ENCODE measurements at places on chromosomes 5 and 9. TPM values are rescaled to one million over a fixed set of nuclear protein-coding genes. Genes with fewer than 3 reads are reported as not detected.

RBM22 gene
- total RNA-seq, result 25.8 TPM

SLC36A3 gene
- not detected for total RNA-seq

F2R gene
- total RNA-seq, result 5.3 TPM

ROR2 gene
- total RNA-seq, result 12.9 TPM

CARD9 gene
- not detected for total RNA-seq

PCA3 gene
- total RNA-seq, result not detected

SELENOP gene
- 1.5 TPM for total RNA-seq

SAXO1 gene
- not detected for total RNA-seq

PCDHGA11 gene
- total RNA-seq, result 21.7 TPM

ANXA6 gene
- 409 TPM for total RNA-seq

TMEM215 gene
- not detected for total RNA-seq

OTP gene
- not detected for total RNA-seq

GCNT4 gene
- total RNA-seq, result 2.8 TPM

APBA1 gene
- 4.3 TPM for total RNA-seq

TNC gene
- 319 TPM for total RNA-seq

SPRY4 gene
- total RNA-seq, result 12.8 TPM

ZNF483 gene
- total RNA-seq, result 0.25 TPM

STK32A gene
- total RNA-seq, result 1.3 TPM

FOXD1 gene
- 50.0 TPM for total RNA-seq

CDH10 gene
- total RNA-seq, result 1.6 TPM

KCNN2 gene
- not detected for total RNA-seq

SLC6A3 gene
- total RNA-seq, result not detected

UGT3A2 gene
- total RNA-seq, result not detected

IL13 gene
- not detected for total RNA-seq

LCN10 gene
- total RNA-seq, result not detected

CER1 gene
- total RNA-seq, result not detected

RORB gene
- not detected for total RNA-seq

SMIM15 gene
- 39.6 TPM for total RNA-seq

TRIM52 gene
- total RNA-seq, result 7.8 TPM

TTC33 gene
- total RNA-seq, result 8.0 TPM

TSLP gene
- not detected for total RNA-seq

PCSK5 gene
- 3.9 TPM for total RNA-seq

PCDHGA10 gene
- 11.1 TPM for total RNA-seq

CCL27 gene
- total RNA-seq, result not detected

PTGR1 gene
- 74.9 TPM for total RNA-seq

C5orf52 gene
- not detected for total RNA-seq

SPOCK1 gene
- 238 TPM for total RNA-seq

C7 gene
- not detected for total RNA-seq

ADRA1B gene
- total RNA-seq, result 0.32 TPM

OR1J2 gene
- total RNA-seq, result not detected

SLC25A2 gene
- total RNA-seq, result not detected

PDE6A gene
- not detected for total RNA-seq

MAT2B gene
- total RNA-seq, result 63.1 TPM

DRD1 gene
- not detected for total RNA-seq

FGF18 gene
- not detected for total RNA-seq

SLC6A19 gene
- not detected for total RNA-seq

FCN2 gene
- not detected for total RNA-seq

FOXD4 gene
- total RNA-seq, result not detected

C9orf153 gene
- total RNA-seq, result not detected

FGFR4 gene
- total RNA-seq, result not detected

PCDHA1 gene
- total RNA-seq, result not detected

MEF2C gene
- total RNA-seq, result 3.4 TPM

LHX3 gene
- total RNA-seq, result not detected

KIF4B gene
- not detected for total RNA-seq

BHMT2 gene
- total RNA-seq, result 4.4 TPM

Data from GM23248 (cell line).